Fibroblast of mammary gland (primary cell): ENCODE measurements at places on chromosomes 5 and 9.

GRCh38 chr9:80954521-80954920 lies 734.8 kb downstream of the TLE1 start:
- DNase-seq = no peak

- no peak for DNase-seq
These were observed 3.6 kb upstream of the RORB start for GRCh38 chr9:74493512-74493911.

- no peak for DNase-seq
These were observed 2.6 kb downstream of the NR5A1 start for GRCh38 chr9:124504530-124505005.

- DNase-seq = no peak
These were observed 10.5 kb downstream of the MSX2 start for GRCh38 chr5:174734571-174735497.

- DNase-seq = no peak
These were observed 87.3 kb upstream of the ADAMTS2 start for GRCh38 chr5:179432547-179432946.

GRCh38 chr5:610011-610743 lies 2.0 kb upstream of the CEP72 start:
- no peak for DNase-seq
